ENCODE measurements at places on chromosomes 5 and 9. TPM values are rescaled to one million over a fixed set of nuclear protein-coding genes. Genes with fewer than 3 reads are reported as not detected.
A peak's percentile ranks its signal among the peaks of the same experiment; 100 is the strongest.

DNA sequence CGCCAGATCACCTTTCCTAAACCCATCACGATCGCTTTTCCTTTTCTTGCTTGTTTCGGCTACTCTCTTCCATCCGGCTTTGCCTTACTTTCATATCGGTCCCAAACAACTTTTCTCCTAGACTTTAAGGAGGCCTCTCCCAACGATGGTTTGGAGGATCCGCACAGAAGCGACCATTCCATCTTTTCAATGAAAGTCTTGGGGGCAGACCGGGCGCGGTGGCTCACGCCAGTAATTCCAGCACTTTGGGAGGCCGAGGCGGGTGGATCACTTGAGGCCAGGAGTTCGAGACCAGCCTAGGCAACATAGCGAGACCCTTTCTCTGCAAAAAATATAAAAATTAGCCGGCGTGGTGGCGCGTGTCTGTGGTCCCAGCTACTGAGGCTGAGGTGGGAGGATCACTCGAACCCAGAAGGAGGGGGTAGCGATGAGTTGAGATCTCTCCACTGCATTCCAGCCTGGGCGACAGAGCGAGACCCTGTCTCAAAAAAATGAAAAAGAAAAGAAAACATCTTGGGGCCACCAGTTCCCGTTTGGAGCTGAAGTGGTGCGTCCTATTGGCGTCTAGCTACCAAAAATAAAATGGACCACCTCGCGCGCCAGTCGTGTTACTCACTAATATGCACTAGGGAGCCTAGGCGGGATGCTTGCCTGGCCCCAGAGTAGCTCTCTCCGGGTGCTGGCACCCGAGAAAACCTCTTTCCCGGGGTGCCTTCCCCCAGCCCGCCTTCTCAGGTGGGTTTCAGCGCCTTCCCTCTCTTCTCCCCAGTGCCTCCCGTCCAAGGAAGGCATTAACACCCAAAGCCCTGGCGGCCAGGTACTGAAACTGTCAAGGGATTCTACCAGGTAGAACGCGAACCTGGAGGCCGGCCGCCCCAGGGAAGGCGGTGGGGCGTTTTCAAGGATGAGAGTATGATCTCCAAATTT is 800 bp upstream of the AP3B1 start:
- H3K4me3 ChIP-seq = peak overlapping the region; percentile 79
- no peaks in the 10 kb centered on the region for H3K27me3 ChIP-seq

DNA sequence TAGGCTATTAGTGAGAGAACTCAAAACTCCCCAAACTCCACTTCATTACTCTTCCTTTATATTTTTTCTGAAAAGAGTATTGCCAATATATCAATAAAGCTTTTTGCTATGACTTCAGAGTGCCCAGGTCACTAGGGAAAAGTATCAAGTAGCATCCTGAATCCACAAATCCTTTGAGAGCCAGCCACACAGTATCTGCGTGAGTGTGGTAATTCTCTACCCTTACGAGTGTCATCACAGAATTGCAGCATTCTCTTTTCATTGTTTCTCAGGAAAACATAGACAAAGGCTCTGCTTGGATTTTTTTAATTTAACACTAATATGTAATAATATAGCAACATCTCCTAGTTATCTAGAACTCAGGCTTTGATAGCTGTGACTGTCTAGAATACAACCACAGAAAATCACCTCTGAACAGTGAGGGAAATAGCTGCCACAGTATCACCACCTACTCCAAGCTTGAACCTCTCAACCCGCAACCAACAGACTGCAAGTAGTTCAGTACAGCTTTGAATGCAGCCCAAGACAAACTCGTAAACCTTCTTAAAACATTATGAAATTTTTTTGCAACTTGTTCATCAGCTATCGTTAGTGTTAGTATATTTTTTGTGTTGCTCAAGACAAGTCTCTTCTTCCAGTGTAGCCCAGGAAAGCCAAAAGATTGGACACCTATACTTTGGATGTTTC is 79.3 kb upstream of the CCDC152 start:
- H3K4me3 ChIP-seq = no peak overlapping the region
- DNase-seq = peak; percentile 48
- H3K27ac ChIP-seq = no peak overlapping the region
- H3K4me1 ChIP-seq = no peaks in the 10 kb centered on the region
- no peaks in the 10 kb centered on the region for H3K36me3 ChIP-seq
- H3K27me3 ChIP-seq = no peaks in the 10 kb centered on the region

- H3K36me3 ChIP-seq = no peaks in the 10 kb centered on the region
- no peak overlapping the region for H3K4me3 ChIP-seq
- H3K27me3 ChIP-seq = no peaks in the 10 kb centered on the region
- no peak overlapping the region for H3K27ac ChIP-seq
Observed at GRCh38 chr5:39652036-39652435, 227.3 kb upstream of the DAB2 start.

DNA sequence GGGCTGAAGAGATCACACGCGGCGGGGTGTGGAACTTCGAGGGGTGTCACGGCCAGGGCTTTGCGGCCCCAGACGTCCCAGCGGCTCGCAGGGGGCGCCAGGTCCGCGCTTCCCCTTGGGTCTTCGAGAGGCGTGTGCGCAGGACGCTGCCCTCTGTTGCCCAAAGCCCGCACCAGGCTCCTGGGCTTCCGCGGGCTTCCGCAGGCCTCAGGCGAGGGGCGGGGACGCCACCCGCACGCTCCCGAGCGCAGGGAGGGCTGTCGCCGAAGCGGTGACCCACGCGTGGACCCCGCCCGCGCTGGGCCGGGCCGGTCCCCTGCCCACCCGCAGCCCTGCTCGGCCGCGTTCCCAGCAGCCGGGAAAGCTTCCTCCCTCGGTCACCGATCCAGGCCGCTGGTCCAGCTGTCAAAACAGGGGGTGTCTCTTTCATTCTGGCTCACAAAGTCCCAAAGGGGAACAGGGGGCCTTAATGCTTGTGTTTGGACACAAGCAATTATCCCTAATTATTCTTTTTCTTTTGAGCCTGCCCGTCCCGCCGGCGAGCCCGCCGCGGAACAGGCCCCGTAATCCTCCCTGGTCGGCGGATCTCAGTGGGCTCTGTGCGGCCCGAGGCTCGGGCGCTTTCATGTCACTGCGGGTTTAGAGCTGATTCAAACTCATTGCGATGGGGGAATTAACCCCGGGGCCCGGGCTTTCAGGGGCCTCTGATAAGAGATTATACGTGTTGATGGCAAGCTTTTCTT is 60.6 kb downstream of the TMEM174 start:
- peaks cover 8% of the 10 kb centered on the region for H3K4me1 ChIP-seq
- peak; percentile 95 for DNase-seq
- no peaks in the 10 kb centered on the region for H3K27me3 ChIP-seq
- H3K27ac ChIP-seq = no peak overlapping the region

DNA sequence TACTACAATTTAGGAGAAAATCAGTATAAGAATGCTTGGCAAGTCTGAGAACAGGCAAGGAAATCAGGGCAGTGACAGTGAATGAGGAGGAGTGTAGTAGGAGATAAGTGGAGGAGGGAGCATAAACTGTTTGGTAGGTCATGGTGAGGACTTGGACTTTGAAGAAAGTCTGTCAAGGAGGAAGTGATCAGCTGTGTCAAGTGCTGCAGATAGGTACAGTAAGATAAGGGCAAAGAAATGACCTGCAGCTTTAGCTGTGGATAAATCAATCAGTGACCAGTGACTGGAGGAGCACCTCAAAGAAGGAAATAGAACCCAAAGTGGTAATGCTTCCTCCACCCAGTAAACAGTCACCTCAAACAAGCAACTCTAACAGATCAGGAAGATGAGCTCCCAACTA is 106.3 kb downstream of the RAPGEF6 start:
- no peak overlapping the region for H3K4me3 ChIP-seq
- H3K27ac ChIP-seq = no peak overlapping the region
- H3K4me1 ChIP-seq = peaks cover 2% of the 10 kb centered on the region
- no peaks in the 10 kb centered on the region for H3K27me3 ChIP-seq

The NMUR2 gene
- not detected for total RNA-seq

Data from osteoblast (primary cell).